ENCODE measurements at places on chromosomes 7 and 10. TPM values are rescaled to one million over a fixed set of nuclear protein-coding genes. Genes with fewer than 3 reads are reported as not detected.

Gene PRPS1L1
- not detected for total RNA-seq

Gene GPRIN2
- total RNA-seq: not detected

Gene ASB13
- total RNA-seq: 9.1 TPM

Gene UTF1
- not detected for total RNA-seq

Gene ANKRD30A
- not detected for total RNA-seq

Gene CASTOR2
- 7.2 TPM for total RNA-seq

Gene ZFYVE27
- total RNA-seq: 24.3 TPM

Gene CABCOCO1
- total RNA-seq: 0.44 TPM

Gene CALML5
- total RNA-seq: not detected

Gene APBB1IP
- 0.37 TPM for total RNA-seq

Gene GIMAP7
- total RNA-seq: not detected

Gene MYO1G
- 0.11 TPM for total RNA-seq

Gene ITGB8
- total RNA-seq: 3.7 TPM

Gene ASIC3
- total RNA-seq: under 0.01 TPM

Gene ACBD7
- 4.5 TPM for total RNA-seq

Gene NRBF2
- total RNA-seq: 35.2 TPM

Gene GRID2IP
- not detected for total RNA-seq

Gene NAT16
- under 0.01 TPM for total RNA-seq

Gene MBLAC1
- total RNA-seq: 2.6 TPM

Gene PALD1
- total RNA-seq: under 0.01 TPM

Gene PGAM2
- total RNA-seq: 0.33 TPM

Gene BAMBI
- total RNA-seq: 0.77 TPM

Gene FLNC
- total RNA-seq: 286 TPM

Gene NHLRC2
- total RNA-seq: 23.9 TPM

Gene AGAP9
- 2.6 TPM for total RNA-seq

Gene FAM13C
- total RNA-seq: 0.50 TPM

Gene FGL2
- 0.22 TPM for total RNA-seq

Gene DNAJC1
- total RNA-seq: 70.6 TPM

Gene OR6V1
- not detected for total RNA-seq

Gene ADAMTS14
- total RNA-seq: 4.0 TPM

Gene SLC13A4
- total RNA-seq: under 0.01 TPM
